Activated CD4-positive, alpha-beta memory T cell treated with anti-CD3 and anti-CD28 coated beads, Interleukin-2, amount 10 ng/mL, durations not matched to agents 7 days and 5 days (primary cell): ENCODE measurements at places on chromosomes 5 and 9.

- no peak for DNase-seq
These were observed 183.5 kb upstream of the MAP1B start for GRCh38 chr5:71923755-71924154.

DNA sequence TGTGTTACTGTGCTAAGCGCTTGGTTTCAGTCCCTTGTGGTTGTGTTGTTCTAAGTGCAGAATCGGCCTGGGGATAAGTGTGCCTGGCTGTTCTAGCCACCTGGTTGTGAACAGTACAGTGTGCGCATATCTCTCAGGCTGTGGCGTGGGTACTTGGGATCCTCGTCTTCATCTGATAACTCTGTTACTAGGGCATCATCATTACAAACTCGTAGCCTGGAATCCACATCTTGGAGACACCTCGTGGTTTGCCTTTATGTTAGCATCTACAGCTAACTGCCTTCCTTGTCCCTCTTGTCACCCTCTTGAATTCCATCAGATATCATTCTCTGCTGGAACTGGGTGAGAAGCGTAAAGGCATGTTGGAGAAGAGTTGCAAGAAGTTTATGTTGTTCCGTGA is 41.5 kb downstream of the SPTAN1 start:
- no peak for DNase-seq

- no peak for DNase-seq
These were observed 50.5 kb downstream of the GADD45G start for GRCh38 chr9:89655056-89655989.

DNA sequence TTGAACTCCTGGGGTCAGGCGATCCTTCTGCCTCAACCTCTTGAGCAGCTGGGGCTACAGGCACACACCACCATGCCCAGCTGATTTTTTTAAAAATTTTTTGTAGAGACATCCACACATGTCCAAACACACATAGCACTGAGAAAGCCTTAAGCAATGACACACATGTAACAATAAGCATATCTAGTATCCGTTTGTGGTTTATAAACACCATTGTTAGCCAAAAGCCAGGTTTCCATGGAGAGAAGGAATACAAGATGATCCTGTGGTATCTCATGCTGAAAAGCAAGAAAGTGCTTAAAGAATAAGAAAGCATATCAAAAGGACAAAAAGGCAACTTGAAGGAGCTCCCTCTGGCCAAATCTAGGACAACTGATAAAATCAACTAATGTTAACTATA is 29.7 kb upstream of the SLC1A3 start:
- DNase-seq = no peak

DNA sequence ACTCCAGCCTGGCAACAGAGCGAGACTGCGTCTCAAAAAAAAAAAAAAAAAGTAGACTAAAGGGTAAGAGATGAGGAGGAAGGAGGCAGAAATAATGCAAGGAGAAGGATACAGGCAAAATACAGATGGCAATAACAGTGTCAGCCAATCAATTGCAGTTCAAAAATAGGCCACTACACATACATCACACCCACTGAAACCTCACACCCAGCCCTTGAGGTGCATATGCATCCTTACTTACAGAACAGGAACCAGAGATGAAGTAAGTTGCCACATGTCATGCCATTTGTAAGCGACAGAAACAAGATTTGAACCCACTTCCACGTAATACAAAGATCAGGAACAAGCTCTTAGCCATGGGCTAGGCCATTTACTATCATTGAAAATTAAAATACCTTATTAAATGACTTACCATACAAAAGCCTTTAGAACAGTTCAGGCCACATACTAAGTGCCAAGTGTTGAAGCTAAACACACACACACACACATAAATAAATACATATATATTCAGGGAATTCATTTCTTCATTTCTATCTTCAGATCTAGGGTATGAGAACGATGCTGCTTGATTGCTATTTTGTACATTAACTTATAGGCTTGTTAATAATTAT is 98.4 kb downstream of the FNBP1 start:
- DNase-seq = peak; percentile 76

- DNase-seq = no peak
These were observed 132.2 kb upstream of the HMHB1 start for GRCh38 chr5:143679777-143680176.

DNA sequence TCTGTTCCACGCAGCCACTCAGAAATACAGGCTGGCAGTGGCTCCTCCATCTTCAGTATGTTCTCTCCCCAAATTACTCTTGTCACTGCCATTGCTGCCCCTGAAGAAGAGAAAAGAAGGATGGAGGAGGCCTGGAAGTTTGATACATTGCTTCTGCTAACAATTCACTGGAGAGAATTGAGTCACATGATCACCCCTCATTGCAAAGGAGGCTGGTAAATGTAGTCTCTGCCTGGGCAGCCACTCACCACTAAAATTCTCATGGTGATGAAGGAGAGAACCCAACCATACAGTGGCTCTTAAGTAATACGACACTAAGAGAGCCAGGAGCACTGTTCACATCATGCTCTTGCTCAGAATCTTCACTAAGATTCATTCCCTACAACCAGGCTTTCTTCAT is 112.0 kb downstream of the DOCK8 start:
- DNase-seq = no peak

GRCh38 chr5:93343570-93343969 is 237.4 kb downstream of the NR2F1-AS1 start:
- DNase-seq = no peak

DNA sequence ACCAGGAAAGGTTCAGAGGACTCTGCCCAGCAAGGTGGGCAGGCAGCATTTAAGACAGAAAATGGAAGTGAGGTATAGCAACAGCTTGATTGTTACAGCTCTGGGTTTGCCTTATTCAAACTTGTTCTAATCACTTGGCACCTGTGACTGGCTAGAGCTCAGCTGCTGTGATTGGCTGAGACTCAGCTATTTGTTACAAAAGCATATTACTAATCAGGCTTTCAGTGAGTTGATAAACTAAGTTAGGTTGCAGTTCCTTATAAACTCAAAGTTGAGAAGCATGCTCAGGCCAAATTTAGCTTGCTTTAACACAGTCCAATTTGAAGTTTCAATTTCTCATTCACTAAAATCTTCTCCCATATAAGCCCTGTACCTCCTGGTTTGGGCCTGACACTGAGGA is 56.3 kb downstream of the GDA start:
- no peak for DNase-seq

- DNase-seq = no peak
These were observed 76.3 kb downstream of the CERT1 start for GRCh38 chr5:75435096-75435495.

DNA sequence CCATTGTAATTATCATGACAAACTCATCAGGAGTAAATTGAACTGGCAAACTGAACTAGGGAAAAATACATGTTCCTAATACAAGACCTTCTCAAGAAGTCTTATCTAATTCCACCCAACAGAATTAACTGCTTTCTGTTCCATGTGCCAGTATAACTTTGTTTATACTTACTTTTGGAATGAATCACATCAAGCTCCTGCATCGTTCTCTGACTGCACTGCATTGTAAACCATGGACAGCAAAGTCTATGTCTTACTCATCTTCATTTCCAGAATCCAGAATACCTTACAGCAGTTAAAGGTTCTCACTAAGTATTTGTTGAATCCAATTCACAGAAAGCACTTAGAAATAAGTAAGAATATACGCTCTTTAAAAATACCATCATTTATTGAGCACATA is 102.8 kb downstream of the PLK2 start:
- DNase-seq = no peak

DNA sequence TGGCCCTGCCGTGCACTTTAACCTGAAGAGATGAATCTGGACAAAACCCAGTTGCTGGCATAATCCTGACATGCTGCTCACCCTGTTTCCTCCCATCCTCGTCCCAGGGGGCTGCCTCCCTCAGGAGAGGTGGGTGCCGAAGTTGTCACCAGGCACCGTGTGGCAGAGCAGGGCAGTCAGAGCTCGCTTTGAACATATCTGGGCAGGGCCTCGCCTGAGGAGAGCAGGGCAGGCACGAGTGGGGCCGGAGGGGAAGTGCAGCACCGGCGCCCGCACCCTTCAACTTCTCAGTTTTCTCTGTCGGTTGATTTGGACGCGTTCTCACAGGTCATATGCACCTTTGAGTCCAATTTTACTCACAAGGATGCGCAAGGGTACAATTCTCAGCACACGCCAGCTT is 141.1 kb upstream of the PHYKPL start:
- no peak for DNase-seq

DNA sequence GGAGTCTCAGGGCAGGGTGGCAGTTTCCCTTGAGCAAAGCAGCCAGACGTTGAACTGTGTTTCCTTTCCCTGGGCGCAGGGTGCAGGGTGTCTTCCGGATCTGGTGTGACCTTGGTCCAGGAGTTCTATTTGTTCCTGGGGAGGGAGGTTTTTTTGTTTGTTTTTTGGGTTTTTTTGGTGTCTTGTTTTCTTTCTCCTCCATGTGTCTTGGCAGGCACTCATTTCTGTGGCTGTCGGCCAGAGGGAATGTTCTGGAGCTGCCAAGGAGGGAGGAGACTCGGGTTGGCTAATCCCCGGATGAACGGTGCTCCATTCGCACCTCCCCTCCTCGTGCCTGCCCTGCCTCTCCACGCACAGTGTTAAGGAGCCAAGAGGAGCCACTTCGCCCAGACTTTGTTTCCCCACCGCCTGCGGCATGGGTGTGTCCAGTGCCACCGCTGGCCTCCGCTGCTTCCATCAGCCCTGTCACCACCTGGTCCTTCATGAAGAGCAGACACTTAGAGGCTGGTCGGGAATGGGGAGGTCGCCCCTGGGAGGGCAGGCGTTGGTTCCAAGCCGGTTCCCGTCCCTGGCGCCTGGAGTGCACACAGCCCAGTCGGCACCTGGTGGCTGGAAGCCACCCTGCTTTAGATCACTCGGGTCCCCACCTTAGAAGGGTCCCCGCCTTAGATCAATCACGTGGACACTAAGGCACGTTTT is 3.5 kb upstream of the PHYHD1 start:
- DNase-seq = no peak

DNA sequence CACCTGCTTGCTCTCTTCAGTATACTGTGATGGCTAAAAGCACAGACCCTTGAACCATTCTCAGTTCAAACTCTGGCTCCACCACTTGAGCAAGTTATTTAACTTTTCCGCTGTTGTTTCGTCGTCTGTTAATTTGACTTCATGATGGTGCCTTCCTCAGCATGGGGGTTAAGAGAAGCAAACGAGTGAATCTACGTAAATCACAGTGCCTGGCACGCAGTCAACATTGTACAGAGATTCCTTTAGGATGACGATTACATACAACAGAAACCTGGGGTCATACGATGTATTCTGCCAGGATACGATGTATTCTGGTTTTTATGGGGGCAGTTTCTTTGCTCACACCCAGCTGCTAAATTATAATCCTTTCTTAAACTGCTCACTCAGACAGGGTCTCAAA is 515.6 kb downstream of the CCDC171 start:
- DNase-seq = no peak

DNA sequence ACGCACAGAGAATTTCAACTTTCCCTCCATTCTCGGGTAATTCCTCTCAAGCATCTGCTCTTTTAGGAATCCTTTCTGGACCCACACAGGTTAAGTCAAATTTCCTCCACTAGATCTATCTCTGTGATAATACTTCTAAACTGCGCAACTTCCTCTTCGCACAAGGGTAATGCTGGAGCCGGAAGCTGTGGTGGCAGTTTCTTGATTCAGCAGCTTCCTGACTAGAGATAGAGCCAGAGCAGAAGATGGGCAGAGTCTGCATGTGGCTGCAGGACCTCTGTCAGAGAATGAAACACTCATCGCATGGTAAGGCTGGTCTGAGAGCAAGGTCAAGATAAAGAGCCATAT is 11.1 kb upstream of the CDC42SE2 start:
- peak; percentile 90 for DNase-seq

- DNase-seq = no peak
These were observed 260.1 kb upstream of the SLC24A2 start for GRCh38 chr9:20048985-20049384.

DNA sequence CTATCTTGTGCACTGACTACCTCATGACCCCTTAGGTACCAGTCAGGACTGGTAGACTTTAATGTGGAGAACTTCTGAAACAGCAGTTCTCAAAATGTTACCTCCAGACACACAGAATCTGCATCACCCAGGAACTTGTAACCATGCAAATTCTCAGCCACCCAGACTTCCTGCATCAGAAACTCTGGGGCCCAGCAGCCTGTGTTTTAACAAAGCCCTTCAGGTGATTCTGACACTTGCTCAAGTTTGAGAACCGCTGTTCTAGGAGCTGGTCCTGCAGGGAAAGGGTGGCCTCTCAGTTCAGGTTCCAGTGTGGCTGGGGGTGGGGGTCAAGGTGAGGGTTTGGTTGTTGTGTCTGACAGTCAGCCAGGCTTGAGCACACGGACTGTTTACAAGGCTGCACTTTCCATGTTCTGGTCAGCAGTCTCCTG is 28.4 kb downstream of the ZFP62 start:
- peak; percentile 54 for DNase-seq

DNA sequence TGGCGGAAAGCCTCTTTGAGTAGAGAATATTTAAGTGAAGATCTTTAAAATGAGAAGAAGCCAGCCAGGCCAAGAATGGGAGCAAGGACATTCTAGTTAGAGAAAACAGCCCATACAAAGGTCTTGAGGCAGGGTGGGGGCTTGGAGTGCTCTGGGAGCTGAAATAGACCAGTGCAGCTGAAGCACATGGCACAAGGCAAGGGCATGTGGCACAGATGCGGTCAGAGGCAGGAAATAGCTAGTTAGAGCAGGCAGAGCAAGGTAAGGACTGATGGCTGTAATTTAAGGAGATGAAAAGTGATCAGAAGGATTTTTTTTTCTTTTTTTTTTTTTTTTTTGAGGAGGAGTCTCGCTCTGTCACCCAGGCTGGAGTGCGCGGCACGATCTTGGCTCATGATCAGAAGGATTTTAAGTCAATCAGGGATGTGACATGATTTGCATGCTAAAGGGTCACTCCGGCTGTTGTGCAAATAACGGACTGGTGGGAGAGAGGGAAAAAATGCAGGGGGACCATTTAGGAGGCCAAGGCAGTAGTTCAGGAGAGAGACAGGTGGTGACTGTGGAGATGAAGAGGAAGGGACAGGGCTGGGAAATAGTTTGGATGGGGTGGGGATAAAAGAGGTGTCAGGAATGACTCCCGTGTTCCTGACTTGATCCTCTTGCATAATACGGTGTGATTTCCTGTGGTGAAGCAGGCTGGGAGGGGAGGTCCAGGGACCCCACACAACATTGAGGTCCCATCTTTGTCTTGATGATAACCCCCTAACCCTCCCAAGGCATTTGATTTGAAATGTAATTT is 207.6 kb downstream of the HSPA4 start:
- no peak for DNase-seq

DNA sequence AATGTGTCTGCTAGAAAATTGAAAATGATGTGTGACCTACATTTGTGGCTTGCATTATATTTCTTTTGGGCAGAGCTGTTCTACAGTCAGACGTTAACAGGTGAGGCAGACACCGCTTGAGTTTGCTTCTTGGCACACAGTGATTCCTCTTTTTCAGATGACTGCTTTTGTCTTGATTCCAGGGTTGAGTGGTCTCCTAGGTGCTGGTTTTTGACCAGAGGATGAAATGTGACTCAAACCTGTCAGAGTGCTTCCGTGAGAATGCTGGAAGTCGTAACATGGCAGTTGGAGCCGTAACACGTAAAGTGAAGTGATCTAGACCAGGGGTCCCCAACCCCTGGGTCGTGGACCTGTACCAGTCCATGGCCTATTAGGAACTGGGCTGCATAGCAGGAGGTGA is 28.3 kb upstream of the NDFIP1 start:
- DNase-seq = no peak
